Adrenal gland (tissue), 19 donors: ENCODE measurements at places on chromosomes 7 and 10.

DNA sequence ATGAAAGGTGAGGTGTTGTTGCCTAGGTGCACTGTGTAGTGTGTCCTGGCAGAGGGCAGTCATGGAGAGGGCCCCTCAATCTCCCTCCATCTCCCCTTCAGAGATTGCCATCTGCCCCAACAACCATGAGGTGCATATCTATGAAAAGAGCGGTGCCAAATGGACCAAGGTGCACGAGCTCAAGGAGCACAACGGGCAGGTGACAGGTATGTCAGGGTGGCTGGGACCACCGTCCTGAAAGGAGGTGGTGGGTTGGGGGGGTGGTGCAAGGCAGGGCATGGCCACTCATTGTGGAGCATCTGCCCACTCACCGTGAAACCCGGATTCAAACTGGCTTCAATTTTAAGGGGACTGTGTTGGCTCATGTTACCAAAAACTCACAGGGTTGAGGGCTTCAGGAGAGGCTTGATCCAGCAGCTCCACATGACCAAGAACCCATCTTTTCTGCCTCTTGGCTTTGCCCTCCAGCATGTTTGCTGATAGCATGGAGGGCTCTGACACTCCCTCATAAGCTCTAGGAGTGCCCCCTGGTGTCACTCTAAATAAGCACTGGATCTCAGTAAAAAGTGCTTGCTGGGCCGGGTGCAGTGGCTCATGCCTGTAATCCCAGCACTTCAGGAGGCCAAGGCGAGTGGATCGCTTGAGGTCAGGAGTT is 12.2 kb downstream of the ARPC1B start:
- no peak for DNase-seq

- DNase-seq = no peak
Measured at GRCh38 chr7:155652156-155653114, 8.0 kb downstream of the RBM33 start.

DNA sequence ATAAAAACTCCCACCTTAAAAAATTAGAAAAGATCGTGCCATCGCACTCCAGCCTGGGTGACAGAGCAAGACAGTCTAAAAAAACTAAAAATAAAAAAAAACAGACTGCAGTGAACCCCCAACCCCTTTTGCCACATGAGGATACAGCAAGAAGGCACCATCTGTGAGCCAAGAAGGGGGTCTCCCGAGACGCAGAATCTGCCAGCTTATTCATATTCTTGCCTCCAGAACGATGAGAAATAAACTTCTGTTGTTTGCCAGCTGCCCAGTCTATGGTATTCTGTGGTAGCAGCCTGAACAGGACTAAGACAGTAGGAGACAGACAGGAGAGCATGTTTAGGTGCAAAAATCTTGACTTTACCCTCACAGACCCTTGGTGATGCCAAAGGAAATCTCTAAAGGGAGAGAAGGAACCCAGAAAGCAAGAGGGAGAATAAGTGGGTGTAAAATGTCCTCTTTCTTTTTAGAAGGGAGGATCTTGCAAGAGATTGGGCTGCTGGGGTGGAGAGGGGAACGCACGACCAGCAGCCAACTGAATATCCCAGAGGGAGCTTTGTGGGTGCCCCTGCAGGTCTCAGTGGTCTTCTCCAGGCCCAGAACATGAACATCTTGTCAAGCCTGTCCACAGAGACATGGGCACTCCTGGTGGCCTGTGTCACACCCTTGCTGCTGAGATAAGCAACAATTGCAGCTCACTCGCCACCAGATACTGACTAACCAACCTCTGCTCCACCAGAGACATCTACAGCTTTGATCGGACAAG is 400.7 kb upstream of the FOXK1 start:
- no peak for DNase-seq

DNA sequence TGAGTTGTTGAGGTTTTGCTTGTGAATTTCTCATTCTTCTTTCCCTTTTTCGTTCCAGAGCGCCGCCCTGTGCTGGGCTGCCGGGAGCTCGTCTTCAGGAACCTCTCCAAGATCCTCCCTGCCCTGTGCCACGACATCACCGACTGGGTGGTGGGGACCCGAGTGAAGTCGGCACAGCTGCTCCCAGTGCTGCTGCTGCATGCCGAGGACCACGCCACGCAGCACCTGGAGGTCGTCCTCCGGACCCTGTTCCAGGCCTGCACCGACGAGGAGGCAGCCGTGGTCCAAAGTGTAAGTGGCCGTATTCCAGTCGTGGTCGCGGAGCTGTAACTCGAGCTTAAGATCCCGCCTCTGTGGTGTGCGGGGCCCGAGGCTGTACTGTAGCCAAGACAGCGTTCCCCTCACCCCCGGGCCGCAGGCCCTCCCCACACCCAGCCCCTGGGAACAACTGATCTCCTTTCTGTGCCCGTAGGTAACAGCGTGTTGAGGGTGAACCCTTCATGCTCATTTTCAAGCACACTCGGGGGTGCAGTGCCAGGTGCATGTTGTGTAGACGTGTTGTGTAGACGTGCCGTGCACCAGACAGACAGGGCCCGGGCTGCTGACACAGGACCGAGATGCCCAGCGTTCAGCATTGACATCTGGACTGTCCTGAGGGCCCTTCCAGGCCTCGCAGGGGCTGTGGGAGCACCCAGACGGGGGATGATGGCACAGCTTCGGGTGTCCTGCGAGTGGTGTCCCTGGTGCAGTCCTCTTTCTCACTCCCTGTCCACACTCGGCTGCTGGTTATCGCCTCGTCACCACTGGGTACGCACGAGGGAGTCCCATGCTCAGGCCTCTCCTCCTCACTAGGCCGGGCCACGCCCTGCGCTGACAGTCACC is 27.7 kb upstream of the PRKAR1B start:
- no peak for DNase-seq

- DNase-seq = no peak
Measured at GRCh38 chr10:22539579-22540298, 174.6 kb downstream of the PIP4K2A start.

DNA sequence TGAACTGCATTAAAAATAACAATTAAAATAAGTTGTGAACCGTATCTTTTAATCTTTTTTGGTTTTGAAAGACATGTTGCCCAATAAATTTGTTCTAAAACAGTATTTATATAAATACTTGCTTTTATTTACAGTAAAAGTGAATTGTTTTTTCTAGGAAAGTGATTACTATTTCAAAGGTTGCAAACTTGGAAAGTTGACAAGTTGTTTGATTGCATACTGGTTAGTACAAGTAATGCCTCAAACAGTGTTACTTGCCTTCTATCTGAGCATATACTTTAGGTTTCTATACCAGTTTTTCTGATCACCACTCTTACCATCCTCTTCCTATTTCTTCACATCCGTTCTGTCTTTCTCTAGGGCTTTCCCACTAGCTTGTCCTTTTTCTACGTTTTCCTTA is 212.6 kb downstream of the FOXP2 start:
- DNase-seq = no peak

GRCh38 chr10:35885076-35885475 is 243.0 kb upstream of the FZD8 start:
- no peak for DNase-seq

GRCh38 chr10:107340326-107340725 is 175.8 kb upstream of the SORCS1 start:
- DNase-seq = peak; percentile 58

GRCh38 chr10:78811174-78811573 is 257.6 kb upstream of the ZMIZ1 start:
- DNase-seq = no peak

- peak; percentile 37 for DNase-seq
Measured at GRCh38 chr7:55099066-55099820, 80.4 kb downstream of the EGFR start.

DNA sequence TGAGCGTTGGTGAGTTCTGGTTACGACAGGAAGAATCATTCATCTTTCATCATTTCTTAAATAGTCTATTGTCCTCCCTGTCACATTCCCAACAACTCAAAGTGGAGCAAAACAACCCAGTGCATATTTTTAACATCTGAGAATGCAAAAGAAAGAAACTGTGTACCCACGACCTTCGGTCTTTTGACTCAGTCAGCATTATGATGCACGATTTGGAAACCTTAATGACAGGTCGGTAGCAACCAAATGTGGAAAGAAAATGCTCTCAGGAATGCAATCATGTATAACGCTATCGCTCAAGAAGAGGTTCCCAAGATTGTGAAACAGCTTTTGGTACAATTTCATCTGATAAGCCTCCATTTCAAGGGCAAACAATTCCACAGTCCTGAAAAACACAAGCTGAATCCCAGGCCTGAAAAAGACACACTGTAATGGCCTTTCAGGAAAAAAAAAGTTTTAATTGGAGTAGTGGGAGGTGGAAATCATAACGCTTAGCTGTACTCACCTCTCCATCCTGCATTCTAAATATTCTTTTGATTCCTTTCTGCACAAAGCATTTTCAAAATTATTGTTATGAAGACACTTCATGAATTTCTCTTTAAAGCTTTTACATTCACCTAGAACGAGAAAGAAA is 2.6 kb downstream of the COX19 start:
- no peak for DNase-seq

DNA sequence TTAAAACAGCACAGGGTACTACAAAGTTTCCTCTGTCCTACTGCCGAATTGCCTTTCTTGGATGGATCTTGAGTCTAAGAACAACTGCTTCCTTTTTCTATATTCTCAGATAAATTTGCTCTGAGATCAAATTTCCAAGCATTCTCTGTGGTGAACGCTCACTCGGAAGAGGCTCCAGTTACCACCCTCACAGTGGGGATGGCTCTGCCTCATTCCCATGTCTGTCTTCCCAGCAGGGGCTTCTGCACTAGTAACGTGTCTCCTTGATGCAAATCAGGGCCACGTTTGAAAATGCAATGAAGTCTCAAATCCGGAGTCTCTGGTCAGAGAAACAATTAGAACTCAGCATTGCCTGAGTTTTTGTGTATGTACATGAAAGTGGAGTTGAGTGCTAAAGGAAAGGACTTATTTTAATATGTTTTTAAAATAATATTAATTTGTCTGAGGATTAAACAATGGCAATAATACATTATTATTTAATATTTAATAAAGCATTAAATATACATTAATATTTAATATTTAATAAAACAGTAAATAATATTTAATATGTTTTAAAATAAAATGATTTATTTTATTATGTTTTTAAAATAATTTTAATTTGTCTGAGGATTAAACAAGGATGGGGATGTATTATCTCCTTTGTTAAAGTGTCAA is 61.8 kb downstream of the INHBA start:
- DNase-seq = no peak

DNA sequence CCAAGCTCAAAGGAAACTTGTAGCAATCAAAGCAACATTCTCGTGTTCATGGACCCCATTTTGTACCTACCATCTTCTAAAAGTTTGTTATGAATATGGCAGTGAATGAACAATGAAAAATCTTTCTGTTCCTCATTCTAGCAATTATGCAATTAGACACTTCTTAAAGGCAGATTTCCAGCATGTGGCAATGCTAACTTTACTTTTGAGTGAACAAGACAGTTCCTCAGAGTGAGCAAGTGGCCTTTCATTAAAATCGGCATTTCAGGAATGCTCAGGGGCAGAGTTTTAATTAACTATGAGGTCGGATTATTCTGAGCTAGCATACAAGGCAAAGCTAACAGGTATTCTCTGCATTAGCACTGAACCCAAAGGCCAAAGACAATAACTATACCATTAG is 48.4 kb upstream of the NFE2L3 start:
- no peak for DNase-seq

DNA sequence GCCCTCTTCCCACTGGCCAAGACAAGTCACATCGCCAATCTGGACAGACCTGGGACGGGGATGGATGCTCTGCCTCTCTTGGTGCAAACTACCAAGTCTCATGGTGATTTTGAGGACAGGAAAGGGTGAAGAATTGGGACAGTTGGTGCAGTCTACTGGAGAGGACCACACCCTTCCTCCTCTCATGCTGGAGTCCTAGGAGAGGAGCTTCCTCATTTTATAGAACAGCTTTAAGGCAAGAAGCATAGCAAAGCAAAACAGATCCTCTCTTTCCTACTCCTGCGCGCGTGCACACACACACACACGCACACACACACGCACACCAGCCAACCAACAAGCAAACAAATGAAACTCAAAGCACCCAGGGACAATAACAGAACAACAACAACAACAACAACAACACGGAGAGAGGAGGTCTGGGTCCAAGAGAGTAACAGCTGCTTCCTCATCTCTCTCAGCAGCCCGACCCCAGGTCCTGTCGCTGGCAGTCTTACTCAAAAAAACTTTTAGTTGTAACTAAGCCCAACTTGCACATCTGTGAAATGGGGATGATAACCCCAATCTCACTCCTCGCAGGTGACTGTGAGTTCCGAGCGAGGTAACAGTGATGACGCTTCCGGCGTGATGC is 83.4 kb downstream of the TMEM178B start:
- DNase-seq = no peak

- DNase-seq = no peak
Measured at GRCh38 chr7:80008039-80008438, 126.6 kb upstream of the GNAI1 start.

DNA sequence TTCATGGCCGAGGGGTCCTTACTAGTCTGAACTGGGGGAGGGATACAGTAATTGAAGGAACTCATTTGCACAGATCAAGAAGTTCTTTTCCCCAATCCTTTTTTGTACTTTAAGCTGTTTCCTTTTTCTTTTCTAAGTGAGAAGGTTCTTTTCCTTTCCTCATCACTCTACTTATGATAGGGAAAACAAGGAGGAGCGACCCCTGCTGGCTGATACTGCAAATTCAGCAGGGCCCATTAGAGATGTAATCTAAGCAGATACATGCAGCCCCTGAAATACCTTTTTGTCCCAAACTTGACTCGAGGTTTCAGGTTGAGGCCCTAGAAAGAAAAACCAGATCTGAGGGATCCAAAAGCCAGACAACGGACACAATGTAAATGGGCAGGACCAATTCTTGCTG is 305.5 kb downstream of the DNAJB9 start:
- no peak for DNase-seq

- no peak for DNase-seq
Measured at GRCh38 chr7:158280448-158281144, 307.0 kb downstream of the PTPRN2 start.

GRCh38 chr10:99421233-99421739 is 9.1 kb downstream of the GOT1 start:
- no peak for DNase-seq

GRCh38 chr10:19961076-19962053 is 145.1 kb downstream of the PLXDC2 start:
- no peak for DNase-seq

- no peak for DNase-seq
Measured at GRCh38 chr7:45703373-45703821, 129.2 kb downstream of the ADCY1 start.

DNA sequence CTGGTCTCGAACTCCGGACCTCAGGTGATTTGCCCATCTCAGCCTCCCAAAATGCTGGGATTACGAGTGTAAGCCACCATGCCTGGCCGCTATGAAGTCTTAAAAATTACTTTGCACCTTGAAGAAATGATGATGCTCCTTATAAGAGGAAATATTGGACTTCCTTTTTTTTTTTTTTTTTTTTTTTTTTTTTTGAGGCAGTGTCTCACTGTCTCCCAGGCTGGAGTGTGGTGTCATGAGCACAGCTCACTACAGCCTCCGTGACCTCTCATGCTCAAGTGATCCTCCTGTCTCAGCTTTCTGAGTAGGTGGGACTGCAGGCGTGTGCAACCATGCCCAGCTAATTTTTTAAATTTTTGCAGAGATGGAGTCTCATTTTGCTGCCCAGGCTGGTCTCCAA is 65.3 kb downstream of the KMT2E start:
- DNase-seq = no peak
